ENCODE measurements at places on chromosomes 7 and 10.

DNA sequence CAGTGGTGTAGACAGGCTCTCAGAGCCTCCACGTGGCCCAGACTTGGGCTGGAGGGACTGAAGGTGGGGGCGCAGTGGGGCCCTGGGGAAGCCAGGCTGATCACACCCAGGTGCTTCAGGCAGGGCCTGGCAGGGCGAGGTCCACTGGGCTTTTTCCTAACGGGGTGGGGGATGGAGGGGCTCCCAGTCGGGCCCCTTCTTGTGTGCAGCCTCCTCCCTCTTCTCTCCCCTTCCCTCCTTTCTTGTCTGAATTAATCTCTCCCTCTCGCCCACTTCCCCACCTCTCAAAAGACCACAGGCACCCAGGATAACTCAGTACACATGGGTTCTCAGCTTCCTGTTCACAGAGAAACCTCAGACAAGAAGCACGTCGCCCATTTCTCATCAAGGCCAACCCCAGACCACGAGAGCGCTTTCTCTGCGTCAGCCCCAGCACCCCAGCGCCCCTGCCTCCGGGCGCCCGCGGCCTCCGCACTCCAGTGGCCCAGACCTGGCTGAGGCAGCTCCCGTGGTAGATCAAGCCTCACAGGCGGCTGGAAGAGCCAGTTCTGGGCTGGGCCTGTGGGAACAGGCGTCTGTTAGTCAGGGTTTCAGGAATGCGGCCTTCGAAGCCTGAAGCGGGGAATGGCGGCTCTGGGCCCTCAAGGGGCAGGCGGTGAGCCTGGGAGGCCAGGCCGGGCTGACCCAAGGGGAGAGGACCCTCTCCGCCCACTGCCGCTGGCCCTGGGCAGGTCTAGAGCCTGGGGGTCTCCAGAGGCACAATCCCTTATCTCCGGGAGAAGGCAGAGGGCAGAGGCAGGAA, 50.6 kb downstream of the PWWP2B start:
- DNase-seq = no peak

- no peak for DNase-seq
These were observed 33.9 kb upstream of the ZNF273 start for GRCh38 chr7:64869121-64869725.

- no peak for DNase-seq
These were observed 54.4 kb downstream of the PKD1L1 start for GRCh38 chr7:47893721-47894365.

DNA sequence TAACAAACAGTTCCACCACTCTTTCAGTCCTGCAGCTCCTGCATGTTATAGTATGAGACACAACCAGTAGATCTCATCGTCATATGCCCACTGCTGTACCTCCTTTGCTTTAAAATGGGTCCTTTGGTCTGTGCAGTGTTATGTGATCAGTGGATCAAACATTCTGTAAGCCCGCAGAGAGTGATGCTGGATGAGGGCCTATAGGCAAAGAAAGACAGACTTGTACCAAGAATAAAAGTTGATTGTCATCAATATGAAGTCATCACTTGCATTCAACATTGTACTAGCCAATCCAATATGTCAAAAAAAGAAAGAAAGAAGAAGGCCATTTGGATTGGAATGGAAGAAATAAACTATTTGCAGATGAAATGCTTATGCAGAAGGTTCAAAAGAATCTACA, 79.8 kb upstream of the PHYHIPL start:
- DNase-seq = no peak

DNA sequence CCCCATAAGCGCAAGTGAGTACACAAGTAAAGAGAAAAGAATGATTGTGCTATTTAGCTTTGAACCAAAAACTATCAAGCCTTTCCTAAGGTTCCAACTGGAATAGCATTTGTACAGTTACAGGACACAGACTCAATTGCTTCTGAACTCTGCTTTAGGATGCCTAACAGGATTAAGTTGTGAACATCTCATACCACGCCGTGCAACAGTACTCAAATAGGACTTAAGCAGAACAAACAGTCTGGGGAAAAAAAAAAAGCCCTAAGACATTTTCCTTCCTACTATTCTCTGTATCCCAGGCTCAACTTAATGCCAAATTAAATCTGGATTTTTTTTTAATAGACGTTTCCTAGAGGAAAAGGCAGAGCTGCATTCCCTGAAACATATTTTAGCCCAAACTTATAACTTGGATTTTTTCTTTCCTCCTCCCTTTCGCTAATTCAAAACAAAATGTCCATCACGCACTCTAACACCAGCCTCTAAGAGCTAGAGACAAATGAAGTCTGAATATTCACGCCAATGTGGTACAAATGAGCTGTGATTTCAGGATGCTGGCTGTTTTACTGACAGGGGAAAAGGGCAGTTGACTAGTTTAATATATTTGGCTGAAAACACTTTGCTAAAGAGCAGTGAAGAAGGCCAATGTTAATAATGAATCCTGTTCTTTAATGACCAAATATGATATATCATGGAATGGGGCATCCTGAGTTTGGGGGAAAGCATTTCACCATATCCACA, 68.6 kb downstream of the CALD1 start:
- no peak for DNase-seq

- DNase-seq = no peak
These were observed 22.6 kb downstream of the CCDC3 start for GRCh38 chr10:12978891-12979290.

DNA sequence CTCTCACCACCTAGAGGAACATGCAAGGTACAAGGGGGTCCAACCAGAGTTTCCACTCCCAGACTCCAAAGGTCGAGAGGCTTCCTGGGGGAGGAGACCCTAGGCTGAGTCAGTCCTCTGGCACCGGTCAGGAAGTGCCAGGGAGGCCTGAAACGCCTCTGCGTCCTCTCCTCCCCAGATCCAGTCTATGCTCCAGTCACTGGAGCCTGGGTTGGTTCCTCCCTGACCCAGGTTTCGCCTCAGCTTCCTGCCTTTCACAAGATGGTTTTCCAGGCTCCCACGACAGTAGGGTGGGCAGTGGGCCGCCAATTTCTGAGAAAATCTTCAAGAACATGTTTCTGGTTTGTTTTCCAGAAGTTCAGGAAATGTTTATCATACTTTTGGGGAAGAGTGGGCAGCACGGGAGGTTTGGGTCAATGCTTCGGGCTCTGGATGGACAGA, 30.0 kb downstream of the DUSP5 start:
- no peak for DNase-seq

GRCh38 chr7:121099572-121099971, 111.1 kb downstream of the CPED1 start:
- DNase-seq = no peak

- DNase-seq = no peak
These were observed 29.1 kb upstream of the NRBF2 start for GRCh38 chr10:63103971-63104409.

- DNase-seq = no peak
These were observed 233.7 kb downstream of the PTEN start for GRCh38 chr10:88097092-88097516.

DNA sequence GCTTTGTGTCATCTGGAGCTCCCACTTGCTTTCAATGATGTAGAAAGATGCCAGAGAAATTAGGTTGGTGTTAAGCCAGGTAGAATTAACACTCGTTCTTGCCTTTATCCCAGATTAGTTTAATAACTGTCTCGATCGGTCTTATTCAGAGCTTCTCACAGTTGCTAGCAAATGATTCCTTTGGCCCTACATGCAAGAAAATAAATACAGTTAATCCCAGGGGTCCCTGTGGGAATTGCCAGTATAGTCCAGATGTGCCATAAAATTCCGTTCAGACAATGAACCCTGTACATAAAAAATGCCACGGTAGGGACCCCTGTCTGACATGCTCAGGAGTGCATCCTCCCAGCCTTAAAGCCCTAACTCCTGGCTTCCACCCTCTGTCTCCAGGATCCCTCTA, 207.5 kb downstream of the ARHGAP12 start:
- no peak for DNase-seq

- no peak for DNase-seq
These were observed 174.8 kb upstream of the KAT6B start for GRCh38 chr10:74651565-74651964.

DNA sequence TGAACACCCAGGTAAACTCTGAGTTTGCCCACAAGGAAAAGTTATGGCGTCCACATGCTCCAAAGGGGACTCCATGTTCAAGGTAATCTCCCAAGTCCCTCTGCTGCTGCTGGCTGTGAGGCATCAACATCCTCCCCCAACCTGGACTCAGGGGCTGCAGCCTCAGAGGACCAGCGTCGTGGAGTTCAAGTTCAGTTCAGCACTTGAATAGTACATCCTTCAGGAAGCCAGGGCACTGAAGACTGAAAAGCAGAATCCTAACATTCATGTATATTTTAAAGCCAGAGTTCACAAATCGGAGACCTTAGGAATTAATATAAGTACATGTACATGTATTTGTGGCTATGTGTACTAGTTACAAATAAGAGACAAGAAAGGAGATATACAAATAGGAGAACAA, 90.4 kb downstream of the PTPRE start:
- DNase-seq = no peak

- DNase-seq = no peak
These were observed 138.6 kb downstream of the NRF1 start for GRCh38 chr7:129750091-129750490.

- no peak for DNase-seq
These were observed 87.4 kb upstream of the ZMIZ1 start for GRCh38 chr10:78981257-78981969.

- DNase-seq = no peak
These were observed 2.7 kb downstream of the CDCA7L start for GRCh38 chr7:21942955-21943354.

- no peak for DNase-seq
These were observed 233.6 kb downstream of the PRPF18 start for GRCh38 chr10:13820119-13820963.

- DNase-seq = no peak
These were observed 13.5 kb downstream of the GCK start for GRCh38 chr7:44175730-44176129.

GRCh38 chr10:68125772-68126171, 16.5 kb downstream of the MYPN start:
- no peak for DNase-seq

- no peak for DNase-seq
These were observed 23.1 kb downstream of the SORCS3 start for GRCh38 chr10:104664205-104664604.

DNA sequence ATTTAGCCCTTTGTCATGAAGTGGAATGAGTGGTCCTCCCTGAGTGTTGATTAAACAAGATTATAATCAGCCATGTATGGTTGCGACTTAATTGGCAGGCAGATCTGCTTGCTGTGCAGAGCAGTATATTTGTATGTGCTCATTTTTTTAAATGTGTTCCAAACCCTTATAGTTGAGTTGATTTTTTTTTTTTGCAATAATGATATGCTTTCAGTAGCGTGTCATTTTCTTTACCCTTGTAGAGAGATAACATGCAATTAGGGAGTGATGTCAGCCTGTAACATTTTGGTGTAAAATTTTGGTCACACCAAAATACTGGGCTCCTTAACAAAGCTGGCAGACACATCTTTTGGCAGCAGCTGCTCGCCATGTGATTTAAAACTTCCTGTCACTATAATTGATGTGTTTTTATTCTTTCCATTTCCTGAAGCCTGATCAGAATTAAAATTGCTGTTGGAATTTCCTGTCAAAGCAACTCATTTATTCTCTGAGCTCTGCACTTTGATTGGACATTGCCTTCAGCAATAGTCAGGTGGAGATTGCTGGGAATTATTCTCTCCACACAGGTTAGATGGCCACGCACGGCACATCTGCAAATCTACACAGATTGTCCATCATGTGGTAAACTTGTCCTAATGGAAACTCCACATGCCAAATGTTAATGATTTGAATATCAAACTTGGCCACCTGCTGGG, 125.3 kb downstream of the DYNC1I1 start:
- no peak for DNase-seq

- no peak for DNase-seq
These were observed 75.3 kb downstream of the ZNF92 start for GRCh38 chr7:65448816-65449504.
